Hypothalamus (tissue), 51 donors: ENCODE measurements at places on chromosomes 11 and 22.

GRCh38 chr11:27907091-27907490 lies 200.9 kb downstream of the KIF18A start:
- no peak for DNase-seq

DNA sequence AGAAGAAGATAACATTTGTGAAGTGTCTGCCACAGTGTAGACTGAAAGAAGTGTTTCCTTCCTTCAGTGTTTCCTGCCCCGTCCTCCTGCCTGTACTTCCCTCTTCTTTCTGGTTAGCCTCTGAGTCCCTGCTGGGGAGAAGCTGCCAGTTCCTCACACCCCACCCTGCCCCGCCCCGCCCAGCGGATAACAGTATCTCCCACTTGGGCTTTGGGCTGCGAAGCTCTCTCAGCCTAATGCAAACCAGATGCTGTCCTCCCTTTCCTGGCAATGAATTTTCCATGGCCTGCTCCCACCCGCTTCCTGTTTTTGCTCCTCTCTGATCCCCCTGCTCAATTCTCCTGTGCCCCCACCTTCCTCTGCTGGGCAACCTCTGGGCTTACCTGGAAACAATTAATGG lies 5.2 kb upstream of the RAB3IL1 start:
- DNase-seq: no peak

DNA sequence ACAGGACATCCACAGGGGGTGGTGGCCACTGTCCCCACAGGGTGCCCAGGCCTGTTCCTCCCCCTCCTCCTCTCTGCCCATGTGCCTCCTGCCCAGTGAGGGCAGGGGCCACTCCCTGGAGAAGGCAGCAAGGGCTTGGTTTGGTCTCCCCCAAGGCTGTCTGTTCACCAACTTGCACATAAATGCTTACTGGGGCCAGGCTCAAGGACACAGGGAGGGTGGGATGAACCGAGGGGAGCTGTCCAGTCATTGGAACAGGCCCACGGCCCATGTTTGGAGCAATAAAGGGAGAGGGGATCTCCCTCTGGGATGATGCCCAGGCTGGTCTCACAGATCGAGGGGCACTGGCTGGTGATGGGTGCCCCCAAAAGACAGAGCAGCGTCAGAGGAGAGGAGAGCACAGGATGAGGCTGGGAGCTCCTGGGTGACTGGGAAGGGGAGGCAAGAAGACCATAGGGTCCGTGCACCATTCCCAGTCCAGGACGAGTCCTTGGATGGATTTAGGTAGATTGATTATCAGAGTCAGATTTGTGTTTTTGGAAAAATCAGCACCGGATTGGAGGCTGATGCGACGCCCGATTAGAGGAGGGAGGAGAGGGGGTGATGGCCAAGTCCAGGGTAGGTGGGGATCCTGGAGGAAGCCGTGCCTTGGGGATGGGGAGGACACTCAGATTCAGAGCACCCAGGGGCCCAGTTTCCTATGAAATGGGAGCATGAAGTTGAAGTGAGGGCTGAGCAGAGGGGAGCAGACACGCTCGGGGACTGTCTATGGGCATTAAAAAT lies 1.1 kb downstream of the IGLL5 start:
- DNase-seq: no peak

DNA sequence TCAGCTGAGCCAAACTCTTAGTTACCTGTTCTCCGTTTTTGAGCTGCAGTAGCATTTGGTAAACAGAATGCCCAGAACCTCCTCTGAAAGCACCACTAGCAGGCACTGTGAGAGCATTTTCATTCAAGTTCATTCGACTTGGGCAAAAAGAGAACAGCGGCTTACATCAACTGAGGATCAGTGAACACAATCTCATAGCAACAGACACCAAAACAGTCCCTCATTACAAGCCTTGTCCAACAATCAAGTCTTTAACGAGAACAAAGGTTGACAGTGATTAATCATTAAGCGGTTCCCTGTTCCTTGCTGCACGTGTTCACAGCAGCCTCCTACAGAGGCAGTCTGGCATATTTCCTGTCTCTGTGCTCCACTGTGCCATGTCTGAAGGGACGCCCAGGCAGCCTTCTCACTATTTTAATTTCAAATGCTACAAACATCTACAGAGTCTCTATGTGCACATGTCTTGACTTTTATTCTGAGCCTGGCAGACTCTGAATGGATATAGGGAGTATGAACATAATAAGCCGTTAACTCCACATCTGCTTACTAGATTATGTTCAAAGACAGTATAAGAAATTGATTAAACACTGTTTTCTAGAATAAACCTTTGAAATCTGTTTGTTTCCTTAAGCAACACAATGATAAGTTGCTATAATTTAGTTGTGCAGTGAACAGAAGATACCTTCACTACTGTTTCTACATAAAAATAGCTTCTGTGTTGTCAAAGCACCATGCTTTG lies 88.3 kb upstream of the MTMR2 start:
- no peak for DNase-seq

GRCh38 chr11:12523180-12523924 lies 146.0 kb downstream of the PARVA start:
- DNase-seq: no peak

DNA sequence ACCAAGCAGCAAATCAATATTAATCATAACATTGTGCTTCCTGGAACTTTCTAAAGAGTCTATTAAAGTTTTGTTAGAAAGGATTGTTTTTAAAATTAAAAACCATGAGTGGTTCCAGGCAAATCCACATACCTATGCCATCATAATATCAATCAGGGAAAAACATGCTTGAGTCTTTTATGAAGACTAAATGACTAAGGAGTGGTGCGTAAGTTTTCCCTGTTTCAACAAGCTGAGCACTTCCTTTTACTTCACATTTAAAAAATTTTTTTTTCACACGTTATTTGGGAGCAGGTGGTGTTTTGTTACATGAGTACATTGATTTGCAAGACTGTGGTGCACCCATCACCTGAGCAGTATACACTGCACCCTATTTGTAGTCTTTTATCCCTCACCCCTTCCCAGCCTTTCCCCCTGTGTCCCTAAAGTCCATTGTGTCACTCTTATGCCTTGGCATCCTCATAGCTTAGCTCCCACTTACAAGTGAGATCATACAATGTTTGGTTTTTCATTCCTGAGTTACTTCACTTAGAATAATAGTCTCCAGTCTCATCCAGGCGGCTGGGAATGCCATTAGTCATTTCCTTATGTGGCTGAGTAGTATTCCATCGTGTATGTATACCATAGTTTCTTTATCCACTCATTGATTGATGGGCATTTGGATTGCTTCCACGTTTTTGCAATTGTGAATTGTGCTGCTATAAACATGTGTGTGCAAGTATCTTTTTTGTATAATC lies 1190.3 kb upstream of the RAG2 start:
- DNase-seq: no peak

- DNase-seq: no peak
These were observed 812 bp upstream of the OR5A2 start for GRCh38 chr11:59427068-59427382.

- no peak for DNase-seq
These were observed 11.1 kb downstream of the IGHMBP2 start for GRCh38 chr11:68914761-68915160.

DNA sequence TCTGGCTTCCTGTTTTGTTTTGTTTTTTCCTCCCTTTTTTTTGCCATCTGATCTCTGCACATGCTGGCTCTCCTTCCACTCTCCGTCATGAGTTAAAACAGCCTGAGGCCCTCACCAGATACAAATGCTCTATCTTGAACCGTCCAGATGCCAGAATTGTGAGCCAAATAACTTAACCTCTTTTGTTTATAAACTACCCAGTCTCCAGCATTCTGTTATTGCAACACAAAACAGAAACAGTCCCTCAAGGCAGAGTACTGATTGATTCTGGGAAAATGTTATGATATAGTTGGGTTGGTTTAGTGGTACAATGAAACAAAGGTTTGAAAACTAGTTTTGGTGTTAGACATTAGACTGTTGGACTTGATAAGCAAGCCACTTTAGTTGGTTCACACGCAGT lies 1390.0 kb upstream of the RAG2 start:
- DNase-seq: no peak

DNA sequence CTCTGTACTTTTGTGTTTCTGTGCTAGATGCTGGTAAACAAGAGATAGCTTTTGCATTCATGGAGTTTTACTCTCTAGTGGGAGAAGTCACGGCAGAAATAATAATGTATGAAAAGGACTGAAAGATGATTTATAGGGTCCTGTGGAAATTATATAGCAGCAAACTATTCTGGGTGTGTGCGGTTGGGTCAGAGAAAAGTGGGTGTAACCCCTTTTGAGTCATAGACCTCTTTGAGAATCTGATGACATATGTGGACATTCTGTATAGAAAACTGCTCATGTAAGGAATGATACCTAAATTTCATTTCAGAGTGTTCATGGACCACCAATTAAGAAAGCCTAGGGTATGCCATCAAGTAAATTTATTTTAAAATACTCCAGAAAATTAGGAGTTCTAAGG lies 54.4 kb downstream of the TMEM135 start:
- DNase-seq: no peak

- no peak for DNase-seq
These were observed 62.6 kb upstream of the RASD2 start for GRCh38 chr22:35477911-35478582.

DNA sequence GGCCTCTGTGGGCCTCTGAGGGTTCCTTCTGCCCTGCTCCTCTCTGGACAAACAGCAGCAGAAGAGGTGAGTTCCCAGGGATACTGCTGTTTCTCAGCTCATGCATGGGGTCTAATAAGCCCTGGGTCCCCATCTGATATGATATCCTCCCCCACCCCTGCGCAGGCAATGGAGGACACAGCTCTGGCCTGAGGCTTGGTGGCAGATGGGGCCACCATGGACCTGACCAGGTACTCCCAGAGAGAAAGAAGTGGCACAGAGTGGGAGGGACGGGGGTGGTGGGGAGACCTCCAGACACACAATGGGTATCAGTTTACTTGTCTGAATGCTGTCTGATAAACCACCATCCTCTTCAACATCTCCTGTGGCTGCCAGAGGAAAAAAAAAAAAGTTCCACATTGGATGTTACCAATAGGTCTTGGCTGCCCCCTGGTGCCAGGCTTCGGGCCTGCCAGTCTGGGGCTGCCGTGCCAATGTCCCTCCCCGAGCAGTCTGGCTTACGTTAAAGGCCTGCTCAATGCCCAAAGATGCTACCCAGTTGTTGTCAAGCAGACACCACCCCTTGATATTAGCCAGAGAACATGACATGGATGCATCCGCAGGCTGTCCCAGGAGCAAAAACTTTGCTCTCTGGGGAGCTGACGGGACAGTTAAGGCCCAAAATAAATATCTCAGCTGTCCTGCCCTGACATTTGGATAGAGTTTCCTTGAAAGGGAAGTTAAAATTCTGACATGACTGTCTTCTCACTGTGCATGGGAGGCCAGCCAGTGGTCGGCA lies 27.9 kb upstream of the ABCC8 start:
- DNase-seq: peak; percentile 31
